Activated CD4-positive, alpha-beta T cell treated with anti-CD3 and anti-CD28 coated beads for 48 hours (primary cell): ENCODE measurements at places on chromosomes 11 and 22.

GRCh38 chr11:11931461-11932055 lies 76.9 kb downstream of the DKK3 start:
- no peak for DNase-seq

DNA sequence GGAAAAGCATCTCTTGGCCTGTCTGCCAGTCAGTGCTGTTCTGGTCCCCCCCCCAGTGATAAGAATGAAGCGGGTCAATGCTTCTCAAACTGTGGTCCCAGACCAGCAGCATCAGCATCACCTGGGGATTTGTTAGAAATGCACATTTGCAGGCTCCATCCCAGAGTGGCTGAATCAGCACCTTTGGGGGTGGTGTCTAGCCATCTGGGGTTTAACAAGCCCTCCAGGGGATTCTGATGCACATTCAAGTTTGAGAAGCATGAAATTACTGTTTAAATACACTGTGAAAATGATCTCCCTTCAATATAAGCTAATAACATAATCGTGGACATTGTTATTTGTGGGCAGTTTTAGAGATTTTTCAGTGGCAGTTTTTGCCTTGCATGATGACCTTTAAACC lies 133.5 kb downstream of the MYO18B start:
- no peak for DNase-seq

GRCh38 chr11:128152796-128153696 lies 434.3 kb downstream of the ETS1 start:
- DNase-seq: no peak

GRCh38 chr11:120511820-120512738 lies 531 bp downstream of the GRIK4 start:
- DNase-seq: no peak

DNA sequence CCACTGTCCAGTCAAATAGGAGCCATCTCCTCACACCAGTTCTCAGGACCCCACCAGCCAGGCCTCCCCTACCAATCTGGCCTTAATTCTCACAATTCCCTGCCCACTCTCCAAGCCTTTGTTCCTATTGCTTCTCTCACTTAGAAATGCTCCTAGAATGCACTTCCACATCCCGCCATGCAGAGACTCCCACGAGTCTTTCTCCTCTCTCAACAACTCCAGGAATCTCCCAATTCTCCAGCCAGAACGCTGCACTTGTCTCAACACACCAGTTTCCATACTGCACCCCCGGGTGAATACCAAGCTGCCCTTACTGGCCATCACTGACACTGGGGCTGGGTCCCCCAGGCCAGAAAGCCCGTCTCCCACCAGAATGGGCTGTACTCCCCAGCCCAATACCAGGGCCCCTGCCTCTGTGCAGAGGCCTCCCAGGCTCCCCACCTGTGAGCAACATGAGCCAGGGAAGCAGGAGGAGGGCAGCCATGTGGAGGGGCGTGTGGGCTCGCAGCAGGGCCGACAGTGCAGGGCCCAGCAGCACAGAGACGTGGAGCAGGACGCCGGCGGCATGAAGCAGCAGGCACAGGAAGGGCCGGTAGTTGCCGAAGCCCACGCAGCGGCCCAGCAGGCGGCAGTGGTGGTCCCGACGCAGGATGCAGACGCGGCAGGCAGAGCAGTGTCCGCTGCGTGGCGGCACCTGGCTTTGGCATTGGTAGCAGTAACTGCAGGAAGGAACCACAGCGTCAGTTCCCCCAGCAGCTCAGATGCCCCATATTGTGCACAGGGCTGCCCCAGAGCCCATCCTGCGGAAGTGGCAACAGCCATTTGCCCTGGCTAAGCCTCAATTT lies 2.4 kb downstream of the ZDHHC24 start:
- peak; percentile 58 for DNase-seq

GRCh38 chr11:10122326-10123197 lies 171.5 kb downstream of the SBF2 start:
- DNase-seq: no peak

GRCh38 chr22:30408388-30409102 lies 11.7 kb downstream of the SEC14L2 start:
- DNase-seq: no peak

DNA sequence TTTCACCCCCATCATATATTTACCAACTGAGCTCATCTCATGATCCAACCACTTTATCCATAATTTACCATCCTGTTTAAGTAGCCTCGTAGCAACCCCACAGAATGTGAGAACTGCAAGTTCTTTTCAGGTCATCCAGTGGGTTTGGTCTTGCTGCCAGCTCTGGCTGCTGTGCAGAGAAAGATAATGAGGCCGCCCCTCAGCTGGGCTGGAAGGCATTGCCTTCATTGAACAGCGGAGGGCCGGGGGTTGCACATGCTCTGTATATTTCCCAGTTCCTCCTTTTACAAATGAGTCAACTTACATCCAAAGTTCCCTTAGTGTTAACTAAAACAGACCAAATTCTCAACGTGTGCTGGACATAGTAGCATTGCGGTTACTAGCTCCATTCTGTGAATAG lies 96.7 kb downstream of the SYN3 start:
- no peak for DNase-seq

- no peak for DNase-seq
Measured at GRCh38 chr11:18540207-18541009, 13.7 kb upstream of the TSG101 start.

GRCh38 chr11:105781807-105782206 lies 171.9 kb downstream of the GRIA4 start:
- DNase-seq: no peak

DNA sequence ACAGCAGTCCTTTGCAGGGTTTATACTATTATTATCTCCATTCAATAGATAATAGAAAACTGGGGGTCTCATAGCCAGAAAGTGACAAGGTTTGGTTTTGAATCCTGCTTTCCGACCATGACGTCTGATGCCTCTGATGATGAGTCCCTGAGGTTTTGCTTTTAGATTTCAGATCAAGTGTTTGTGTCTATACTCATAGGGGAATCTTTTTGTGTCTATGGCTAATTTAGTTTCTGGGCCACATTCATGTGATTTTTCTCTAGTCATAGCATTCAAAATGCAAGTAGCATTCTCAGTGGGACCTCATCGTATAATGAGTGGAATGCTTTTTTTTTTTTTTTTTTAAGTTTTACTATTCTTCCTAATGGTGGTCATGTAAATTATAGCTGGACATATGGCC lies 72.9 kb downstream of the TNRC6B start:
- DNase-seq: peak; percentile 56
